ENCODE measurements at places on chromosomes 16 and 17.

DNA sequence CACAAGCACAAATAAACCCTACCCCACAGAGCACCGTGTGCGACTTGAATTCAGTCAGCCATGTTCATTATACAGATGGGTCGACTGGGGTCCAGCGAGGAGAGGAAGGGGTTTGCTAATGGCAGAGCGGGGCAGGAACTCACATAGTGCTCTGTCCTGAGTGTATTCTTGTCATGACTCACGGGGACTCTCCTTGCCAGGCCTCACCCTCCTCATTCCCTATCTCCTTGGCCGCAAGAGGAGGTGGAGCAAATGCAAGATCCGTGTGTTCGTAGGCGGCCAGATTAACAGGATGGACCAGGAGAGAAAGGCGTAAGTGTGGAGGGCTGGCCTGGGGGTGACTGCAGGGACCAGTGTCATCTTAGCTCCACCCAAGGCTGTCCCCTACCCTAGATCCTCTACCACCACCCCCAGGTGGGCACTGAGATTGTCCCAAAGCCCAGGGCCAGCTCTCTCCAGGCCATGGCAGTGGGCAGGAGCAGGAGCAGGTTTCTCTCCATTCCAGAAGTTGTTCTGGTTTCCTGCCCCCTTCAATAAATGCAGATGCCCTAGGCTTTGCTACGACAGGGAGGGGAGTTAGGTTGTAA, 29.4 kb downstream of the SLC12A3 start:
- H3K27me3 ChIP-seq, result no peaks in the 10 kb centered on the region
- H3K36me3 ChIP-seq, result no peaks in the 10 kb centered on the region
- no peaks in the 10 kb centered on the region for H3K4me1 ChIP-seq
- H3K27ac ChIP-seq, result no peak overlapping the region
- no peak overlapping the region for H3K4me3 ChIP-seq

DNA sequence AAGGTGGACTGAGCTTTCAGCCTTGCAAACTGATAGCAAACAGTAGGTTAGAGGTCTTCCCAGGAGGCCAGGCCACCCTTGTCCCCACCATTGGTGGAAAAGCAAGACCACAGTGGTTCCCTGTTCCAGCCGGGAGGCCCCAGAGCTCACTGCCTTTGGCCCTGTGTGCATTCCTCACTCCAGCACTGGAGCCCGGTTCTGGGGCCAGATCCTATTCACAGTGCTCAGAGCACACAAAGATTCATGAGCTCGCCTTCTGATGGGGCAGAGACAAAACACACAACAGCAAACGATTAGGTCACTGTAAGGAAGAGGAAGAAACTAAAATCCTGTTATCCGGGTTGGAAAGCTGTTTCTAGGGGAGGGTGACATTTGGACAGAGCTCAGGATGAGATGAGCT, 5.6 kb upstream of the PGS1 start:
- no peak for DNase-seq
- H3K4me1 ChIP-seq, result peaks cover 36% of the 10 kb centered on the region

DNA sequence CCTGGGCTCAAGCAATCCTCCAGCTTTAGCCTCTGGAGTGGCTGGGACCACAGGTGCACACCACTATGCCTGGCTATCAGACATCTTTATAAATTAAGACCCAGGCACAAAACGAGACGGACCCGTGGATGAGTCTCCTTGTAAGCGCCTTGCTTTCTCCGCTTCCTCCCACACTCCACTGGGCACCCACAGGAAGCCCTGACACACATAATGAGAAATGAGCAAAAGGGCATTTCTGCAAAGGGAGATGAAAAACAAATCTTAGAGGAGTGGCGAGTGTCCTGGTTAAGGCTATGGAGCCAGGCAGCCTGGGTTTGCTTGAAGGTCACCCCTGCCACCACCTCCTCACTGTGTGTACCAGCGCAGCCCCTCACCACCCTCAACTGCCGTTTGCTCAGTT, 56.3 kb downstream of the XYLT1 start:
- no peaks in the 10 kb centered on the region for H3K36me3 ChIP-seq
- H3K27ac ChIP-seq, result no peak overlapping the region
- peaks cover 14% of the 10 kb centered on the region for H3K4me1 ChIP-seq
- DNase-seq, result no peak
- no peak overlapping the region for H3K4me3 ChIP-seq

DNA sequence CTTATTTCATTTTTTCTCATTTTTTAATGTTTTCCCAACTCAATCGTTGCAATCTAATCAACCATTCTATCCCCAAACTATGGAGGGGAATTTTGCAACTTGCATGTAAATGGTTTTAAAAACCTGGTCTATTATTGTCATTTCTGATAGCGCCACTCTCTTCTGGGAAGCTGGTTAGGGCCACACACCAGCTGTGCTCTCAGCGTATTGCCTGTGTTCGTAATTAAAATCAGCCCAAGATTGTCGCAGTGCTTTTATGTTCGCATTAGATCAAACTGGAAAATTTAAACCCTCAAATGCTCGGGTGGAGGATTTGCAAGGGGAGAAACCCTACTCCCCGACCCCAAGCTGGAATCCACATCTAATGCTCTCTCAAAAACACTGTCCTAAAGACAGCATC, 123.5 kb upstream of the CACNG5 start:
- H3K27ac ChIP-seq, result no peak overlapping the region
- no peak overlapping the region for H3K4me3 ChIP-seq
- no peaks in the 10 kb centered on the region for H3K27me3 ChIP-seq
- H3K36me3 ChIP-seq, result no peaks in the 10 kb centered on the region
- DNase-seq, result no peak

GRCh38 chr17:29977836-29978235, 36.4 kb downstream of the EFCAB5 start:
- H3K27ac ChIP-seq, result no peak overlapping the region
- DNase-seq, result no peak
- H3K36me3 ChIP-seq, result no peaks in the 10 kb centered on the region

GRCh38 chr17:48841395-48841831, 10.6 kb downstream of the CALCOCO2 start:
- H3K4me3 ChIP-seq, result no peak overlapping the region
- no peak overlapping the region for H3K27ac ChIP-seq
- H3K27me3 ChIP-seq, result no peaks in the 10 kb centered on the region
- H3K36me3 ChIP-seq, result no peaks in the 10 kb centered on the region
- H3K4me1 ChIP-seq, result peaks cover 6% of the 10 kb centered on the region
- no peak for DNase-seq

GRCh38 chr17:18977021-18977420, 25.1 kb downstream of the SLC5A10 start:
- H3K27me3 ChIP-seq, result no peaks in the 10 kb centered on the region
- no peak overlapping the region for H3K27ac ChIP-seq
- peaks cover 23% of the 10 kb centered on the region for H3K36me3 ChIP-seq
- H3K4me1 ChIP-seq, result peaks cover 17% of the 10 kb centered on the region
- DNase-seq, result no peak
- H3K4me3 ChIP-seq, result no peak overlapping the region
